ENCODE measurements at places on chromosomes 12 and 14.

DNA sequence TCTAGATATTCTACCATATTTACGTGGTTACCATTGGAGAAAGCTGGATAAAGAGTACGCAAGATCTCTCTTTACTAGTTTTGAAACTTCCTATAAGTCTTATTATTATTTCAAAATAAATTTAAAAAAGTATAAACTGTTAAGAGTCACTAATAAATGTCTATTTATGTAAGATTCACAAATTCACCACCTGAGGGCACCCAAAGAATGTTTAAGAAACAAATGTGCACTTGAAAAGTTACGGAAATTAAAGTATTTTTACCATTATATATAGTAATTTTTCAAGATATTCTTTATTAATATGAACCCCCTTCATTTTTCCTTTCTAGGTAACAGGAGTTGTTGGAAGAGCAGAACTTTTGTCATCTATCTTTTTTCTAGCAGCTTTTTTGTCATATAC lies 11.9 kb downstream of the TMTC3 start:
- DNase-seq, result no peak

- no peak for DNase-seq
These were observed 12.5 kb downstream of the P2RX7 start for GRCh38 chr12:121145221-121145620.

DNA sequence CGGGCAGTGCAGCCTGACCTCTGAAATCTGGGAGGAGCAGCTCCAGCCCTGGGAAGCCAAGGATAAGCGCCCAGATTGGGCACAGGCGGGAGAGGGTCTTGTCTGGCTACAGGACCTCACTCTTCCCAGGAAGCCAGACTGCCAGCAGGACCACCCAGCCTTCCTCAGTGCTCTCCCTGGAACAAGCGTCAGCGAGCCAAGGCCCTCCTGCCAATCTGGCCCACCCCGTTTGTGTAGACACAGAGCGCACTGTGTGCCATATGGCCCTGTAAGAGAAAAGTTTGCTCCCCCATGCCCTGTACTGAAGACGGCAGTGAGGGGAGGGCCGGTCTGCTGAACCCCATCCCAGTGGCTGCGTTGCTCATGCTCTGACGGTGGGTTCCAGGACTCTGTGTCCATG lies 1.2 kb upstream of the C14orf180 start:
- DNase-seq, result no peak

DNA sequence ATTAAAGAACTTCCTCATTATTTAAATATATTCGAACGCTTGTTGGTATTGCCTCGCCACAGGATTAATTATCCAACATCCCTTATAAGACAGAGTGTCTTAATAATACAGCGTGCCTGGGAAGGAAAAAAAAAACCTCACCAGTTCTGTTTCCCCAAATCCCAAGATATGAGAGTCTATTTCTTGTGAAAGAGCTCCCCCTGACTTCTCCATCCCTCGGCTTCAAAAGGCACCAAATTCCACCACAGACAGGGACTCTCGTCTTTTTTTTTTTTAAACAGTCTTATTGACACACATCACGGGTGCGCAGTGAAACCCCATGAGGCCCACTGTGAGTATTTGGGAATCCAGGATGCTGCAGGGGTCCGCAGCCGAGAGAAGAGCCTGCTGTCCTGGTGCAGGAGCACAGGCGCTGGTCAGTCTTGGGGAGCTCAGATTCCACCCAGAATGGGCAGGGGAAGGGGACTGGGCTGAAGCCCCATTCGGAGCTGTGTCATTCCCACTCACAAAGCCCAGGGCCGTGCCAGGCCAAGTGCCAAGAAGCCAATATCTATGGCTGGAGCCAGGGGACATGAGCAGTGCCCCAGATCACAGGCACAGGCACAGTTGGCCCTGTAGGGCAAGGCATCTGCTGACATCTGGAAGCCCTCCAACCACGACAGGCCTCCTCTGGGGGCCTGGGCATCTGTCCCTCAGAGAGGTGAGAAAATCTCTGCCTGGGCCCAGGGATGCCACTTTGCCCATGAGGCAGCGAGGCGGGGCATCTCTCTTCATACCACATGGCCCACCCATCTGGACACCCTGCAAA lies 71.9 kb downstream of the BCL11B start:
- DNase-seq, result no peak

DNA sequence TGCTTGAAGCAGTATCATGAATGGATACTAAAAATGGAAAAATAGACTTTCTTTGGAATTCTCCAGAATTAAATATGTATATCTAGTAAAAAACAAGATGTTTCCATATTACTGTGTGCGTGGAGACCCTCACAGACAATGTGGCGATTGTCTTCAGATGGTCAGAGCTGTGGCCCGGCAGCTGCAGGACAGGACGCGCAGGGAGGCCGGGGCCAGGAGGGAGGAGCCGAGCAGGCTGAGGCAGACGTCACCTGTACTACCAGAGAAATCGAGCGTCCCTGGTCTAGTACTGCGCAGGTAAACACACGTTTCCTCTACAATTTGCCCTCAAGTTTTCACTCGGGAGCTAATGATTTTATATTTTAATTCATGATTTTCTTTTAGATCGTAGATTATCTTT lies 22.8 kb downstream of the DDX51 start:
- no peak for DNase-seq

- no peak for DNase-seq
These were observed 9.1 kb upstream of the GLT1D1 start for GRCh38 chr12:128844031-128844635.

GRCh38 chr12:51005671-51006070 lies 20.5 kb downstream of the SLC11A2 start:
- DNase-seq, result no peak

DNA sequence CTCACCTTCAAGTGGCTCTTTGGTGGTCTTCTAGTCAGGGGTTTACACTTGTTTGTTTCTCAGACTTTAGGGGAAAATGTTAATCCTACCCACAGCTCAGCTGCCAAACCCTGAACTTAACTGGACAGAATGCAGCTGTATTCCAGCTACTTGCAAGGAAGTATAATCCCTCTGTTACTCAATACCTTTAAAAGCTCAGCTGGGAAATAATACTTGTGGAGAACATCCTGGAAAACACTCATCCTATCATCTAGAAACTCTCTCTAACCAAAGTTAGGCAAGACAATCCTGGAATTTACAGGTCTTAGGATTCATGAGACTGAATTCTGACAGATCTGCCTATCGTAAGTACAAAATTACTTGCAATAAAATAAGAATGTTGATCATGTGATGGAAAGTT lies 404.1 kb downstream of the ADAMTS20 start:
- no peak for DNase-seq

- peak; percentile 13 for DNase-seq
These were observed 9.6 kb upstream of the FOXG1 start for GRCh38 chr14:28756884-28757570.

Data from GM12864 (cell line).